NCI-H526 treated with DMSO at 0.1 percent for 48 hours (cell line): ENCODE measurements at places on chromosomes 2 and 18.

- DNase-seq, result no peak
Measured at GRCh38 chr2:112165296-112165695, 27.1 kb downstream of the FBLN7 start.

DNA sequence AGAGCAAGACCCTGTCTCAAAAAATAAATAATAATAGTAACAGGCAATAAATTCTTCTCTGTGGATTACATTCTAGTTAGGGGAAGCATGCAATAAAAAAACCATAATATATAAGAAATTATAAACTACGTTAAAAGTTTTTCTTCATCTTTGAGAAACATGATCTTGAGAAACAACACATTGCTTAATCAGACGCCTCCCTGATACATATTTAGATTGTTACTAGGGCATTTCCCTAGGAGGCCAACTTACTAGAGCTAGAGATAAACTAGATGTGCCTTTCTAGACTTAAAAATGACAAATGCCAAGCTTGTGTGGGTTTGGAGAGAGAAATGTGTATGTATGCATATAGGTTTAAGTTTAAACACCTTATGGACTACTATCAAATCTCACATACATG is 76.3 kb upstream of the GALNT5 start:
- DNase-seq, result no peak

GRCh38 chr18:58180738-58181353 is 136.8 kb downstream of the NEDD4L start:
- peak; percentile 47 for DNase-seq

DNA sequence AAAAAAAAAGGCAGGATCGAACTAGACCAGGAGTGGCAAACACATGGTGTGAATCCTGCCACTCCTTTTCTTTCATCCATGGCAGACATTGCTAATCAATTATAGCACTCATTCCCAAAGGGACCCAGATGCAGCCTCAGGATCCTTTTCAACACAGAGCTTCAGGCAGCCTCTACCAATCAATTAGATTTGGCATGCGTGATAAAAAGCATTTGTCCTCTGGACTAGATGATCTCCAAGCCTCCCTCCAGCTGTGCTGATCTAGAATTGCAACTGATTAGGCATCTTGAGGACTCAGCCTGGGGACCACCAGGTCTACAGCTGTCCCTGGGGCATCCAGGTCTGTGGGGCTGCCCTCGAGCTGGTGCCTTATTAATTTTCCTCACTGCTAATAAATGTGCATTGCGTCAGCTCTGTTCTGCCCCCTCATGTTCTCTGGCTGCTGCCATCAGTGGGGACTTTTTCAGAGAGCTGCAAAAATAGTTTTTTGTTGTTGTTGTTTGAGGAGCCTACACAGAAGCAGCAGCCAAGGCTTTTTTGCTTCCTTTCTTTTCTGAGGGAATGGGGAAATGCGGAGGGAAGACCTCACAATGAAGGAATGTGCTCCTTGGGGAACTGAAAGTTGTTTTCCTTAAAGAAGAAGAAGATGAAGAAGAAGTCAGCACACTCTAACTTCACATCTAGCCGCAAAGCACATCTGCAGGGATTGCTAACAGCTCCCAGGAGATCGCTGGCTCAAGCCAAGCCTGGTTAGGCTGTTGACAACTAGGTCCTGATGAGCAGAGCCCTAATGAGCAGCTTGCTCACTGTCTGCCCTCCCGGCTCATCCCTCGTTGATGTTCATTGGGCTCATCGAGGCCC is 8.8 kb upstream of the ATOH8 start:
- no peak for DNase-seq

DNA sequence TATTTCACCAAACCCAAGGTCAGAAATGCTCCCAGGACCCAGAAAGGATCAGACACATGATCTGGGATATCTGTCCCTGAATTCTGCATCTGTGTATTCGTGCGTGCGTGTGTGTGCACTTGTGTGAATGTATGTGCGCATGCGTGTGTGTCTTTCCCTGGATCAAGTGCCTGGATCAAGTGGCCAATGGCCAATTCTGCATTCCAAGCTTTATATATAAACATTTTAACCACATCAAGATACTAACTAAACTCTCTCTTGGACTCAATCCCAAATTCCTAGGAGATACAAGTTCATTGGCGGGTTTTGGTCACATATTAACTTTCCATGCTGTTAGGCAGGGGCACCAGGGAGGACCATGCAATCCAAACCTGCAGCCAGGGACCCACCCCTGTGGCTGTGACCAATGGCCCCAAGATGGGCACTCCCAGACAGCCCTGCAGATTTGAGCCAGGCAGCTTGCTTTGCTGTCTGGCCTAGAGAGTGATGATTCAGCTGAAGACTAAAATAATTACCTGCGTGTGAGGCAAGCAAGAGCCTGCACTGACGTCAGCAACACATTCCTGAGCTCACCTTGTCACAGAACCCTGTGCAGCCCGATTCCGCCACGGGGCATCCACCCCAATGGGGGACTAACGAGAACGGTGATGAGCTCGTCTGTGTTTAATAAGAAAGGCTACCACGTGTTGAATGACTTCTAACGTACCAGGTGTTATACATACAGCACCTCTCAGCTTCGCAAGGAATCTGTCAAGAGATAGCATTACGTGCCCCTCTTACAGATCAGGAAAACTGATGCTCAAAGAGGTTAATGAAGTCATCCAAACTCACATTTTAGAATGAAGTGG is 45.3 kb upstream of the ROCK2 start:
- no peak for DNase-seq
